ENCODE measurements at places on chromosomes 1 and 21.
A peak's percentile ranks its signal among the peaks of the same experiment; 100 is the strongest.

DNA sequence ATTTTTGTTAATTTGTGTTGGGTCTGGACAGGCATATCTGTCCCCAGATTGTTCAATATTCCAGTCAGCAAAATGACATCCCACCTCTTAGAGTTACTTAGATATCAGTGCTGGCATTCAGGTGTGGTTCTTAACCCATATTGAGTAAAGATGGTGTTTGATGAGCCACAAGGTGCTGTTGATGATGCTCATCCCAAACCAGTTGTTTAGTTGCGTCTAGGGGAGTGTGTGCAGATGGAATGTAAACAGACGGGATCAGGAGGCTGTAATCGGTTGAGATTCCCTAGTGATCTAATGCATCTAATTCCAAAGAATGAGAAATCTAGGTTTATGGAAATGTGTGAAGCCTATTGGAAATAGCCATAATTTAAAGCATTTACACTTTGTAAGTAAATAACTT lies 1.1 kb downstream of the HOOK1 start:
- DNase-seq = no peak

DNA sequence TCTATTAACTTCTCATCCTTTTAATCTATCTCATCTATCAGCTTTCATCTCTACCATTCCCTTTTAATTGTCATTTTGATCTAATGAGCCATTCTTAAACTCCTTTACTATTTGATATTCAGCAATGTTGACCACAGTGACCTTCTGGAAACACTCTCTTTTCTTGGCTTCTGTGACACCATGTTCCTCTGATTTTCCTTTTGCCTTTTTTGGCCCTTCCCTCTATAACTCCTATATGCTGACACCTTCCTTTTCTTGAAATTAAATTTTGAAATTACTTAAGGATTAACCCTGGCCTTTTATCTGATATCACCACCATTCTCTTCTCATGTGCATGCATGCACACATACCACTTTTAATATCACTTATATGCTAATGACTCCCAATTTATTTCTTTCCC lies 41.2 kb upstream of the SAMSN1 start:
- DNase-seq = no peak

GRCh38 chr1:3461238-3461933 lies 6.9 kb downstream of the ARHGEF16 start:
- DNase-seq = no peak

DNA sequence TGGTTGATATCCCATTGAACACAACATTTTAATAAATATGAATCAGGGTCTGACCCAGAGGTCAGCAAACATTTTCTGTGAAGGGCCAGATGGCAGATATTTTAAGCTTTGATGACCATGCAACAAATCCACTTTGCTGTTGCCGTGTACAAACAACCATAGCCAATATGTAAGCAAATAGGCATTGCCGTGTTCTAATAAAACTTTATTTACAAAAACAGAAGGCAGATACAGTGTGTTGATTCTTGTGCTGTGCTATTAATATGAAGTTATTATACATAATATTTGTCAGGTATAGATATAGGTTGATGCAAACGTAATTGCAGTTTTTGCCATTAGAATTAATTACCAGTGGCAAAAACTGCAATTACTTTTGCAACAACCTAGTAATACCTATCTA lies 8.8 kb upstream of the XCL1 start:
- no peak for DNase-seq

DNA sequence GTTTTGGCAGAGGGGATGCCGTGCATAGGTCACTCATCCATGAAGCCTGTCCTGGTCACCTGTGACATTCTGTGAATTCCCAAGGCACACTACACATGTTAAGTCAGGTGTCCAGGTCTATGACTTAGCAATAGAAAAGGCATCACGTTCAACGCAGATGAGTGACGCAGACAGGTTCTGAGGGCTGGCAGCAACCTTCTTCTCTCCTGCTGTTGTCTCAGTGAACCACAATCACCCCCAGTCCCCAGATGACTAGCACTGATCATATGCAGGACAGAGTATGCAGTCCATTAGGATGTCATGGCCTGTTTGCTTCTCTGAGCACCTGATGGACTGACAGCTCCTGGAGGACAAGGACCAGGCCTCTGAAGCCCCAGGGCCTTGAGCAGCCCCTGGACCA lies 157.8 kb upstream of the KAZN start:
- DNase-seq = no peak

DNA sequence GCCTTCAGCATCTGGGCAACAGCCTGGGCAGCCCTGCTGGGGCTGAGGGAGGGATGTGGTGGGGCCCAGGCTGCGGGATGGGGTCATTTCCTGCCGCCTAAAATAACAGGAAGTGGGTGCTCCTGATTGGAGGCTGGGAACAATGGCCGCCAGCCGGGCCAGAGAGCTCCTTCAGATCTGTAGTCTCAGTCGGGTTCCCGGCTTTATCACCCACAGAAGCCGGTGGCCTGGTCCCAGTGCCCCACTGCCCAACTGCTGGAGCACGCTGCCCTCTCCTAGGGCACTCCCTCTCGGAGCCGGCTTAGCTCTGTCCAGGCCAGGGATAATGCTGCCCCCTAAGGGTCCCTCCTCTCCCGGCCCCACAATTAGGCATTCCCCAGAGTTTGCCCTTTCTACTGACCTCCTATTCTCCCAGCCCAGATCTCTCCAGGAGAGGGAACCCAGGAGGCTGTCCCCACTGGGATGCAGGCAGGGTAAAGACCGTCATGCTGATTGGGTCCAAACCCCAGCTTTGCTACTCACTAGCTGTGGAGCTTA lies 5.1 kb downstream of the MAP7D1 start:
- peak; percentile 63 for DNase-seq
